Central memory CD8-positive, alpha-beta T cell (primary cell): ENCODE measurements at places on chromosomes 6 and 20.
A peak's percentile ranks its signal among the peaks of the same experiment; 100 is the strongest.

- DNase-seq: no peak
Observed at GRCh38 chr20:46893877-46894578, 615 bp upstream of the EYA2 start.

DNA sequence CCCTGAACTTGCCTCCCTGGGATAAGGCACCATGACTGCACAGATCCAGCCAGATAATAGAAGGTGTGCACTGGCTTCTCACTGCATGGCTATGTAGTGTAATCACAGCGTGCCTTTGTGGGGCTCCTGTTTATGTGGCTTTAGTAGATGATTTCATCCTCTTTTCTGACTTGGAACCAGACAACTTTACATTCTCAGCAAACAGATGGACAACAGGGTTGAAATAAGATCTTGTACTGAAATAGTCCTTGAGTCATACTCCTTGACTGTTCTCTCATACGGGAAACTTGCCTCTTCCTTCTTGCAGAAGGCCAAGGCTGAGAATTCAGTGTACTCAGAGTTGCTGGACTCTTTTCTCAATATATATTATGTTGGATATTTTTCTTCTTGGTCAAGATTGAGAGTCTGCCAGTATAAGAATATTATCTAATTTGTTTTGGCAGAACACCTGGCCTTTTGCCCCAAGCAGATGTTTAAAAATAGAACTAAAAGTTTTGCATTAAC is 25.0 kb upstream of the RNF144B start:
- DNase-seq: no peak

GRCh38 chr6:72787391-72788031 is 165.6 kb downstream of the KCNQ5 start:
- DNase-seq: no peak

- DNase-seq: no peak
Observed at GRCh38 chr6:33168284-33168601, 24.0 kb downstream of the COL11A2 start.

- DNase-seq: no peak
Observed at GRCh38 chr6:132204591-132204990, 196.7 kb downstream of the MOXD1 start.

DNA sequence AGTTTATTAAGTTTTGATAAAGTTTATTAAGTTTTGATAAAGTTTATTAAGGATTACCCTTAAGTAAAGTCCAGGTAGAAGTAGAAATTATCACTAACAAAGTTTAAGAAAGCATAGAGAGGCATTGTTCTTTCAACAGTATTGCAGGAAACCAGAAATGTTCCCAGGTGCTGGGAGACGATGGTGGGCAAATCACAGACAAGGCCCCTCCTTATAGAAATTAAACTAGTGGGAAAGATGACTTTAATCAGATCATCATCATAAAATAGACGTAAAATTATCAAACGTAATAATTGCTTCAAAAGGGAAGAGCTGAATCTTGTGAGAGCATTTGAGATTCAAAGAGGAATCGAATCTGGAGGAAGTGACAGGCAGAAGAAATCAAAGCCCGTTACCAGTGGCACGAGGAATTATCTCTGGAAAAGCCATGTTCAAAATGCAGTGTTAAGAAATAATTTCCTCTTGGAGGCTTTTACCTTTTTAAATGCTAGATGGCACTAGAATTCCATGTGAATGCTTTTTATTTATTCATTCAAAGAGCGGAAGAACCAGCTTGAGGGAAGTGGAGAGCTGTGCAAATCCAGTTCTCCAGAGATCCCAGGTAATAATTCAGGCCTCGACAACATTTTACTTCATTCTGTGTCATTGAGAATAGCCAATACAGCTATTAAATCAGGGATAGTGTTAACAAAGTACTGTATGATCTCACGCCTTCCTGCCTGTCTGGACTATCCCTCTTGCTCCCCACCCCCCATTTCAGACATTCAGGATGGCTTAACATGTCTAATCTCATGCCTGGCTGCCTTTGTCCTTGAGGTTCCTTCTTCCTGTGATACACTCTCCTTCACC is 1.0 kb upstream of the APMAP start:
- DNase-seq: no peak

DNA sequence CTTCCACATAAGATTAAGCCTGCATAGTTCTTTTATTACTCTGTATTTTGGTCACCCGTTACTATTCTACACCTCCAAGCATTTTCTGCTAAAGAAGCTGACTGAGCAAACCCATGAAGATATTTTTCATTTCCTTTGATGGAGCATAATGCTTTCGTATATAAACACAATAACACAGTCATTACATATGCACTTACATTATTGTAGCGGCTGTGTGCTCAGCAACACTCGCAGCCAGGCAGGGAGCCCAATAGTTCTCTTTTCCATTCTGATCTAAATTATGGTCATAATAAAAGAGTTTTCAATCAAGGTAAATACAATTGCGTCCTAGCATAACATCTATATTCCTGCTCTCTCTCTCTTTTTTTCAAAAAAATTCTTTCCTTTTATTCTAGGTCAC is 69.6 kb upstream of the TFB1M start:
- DNase-seq: no peak

DNA sequence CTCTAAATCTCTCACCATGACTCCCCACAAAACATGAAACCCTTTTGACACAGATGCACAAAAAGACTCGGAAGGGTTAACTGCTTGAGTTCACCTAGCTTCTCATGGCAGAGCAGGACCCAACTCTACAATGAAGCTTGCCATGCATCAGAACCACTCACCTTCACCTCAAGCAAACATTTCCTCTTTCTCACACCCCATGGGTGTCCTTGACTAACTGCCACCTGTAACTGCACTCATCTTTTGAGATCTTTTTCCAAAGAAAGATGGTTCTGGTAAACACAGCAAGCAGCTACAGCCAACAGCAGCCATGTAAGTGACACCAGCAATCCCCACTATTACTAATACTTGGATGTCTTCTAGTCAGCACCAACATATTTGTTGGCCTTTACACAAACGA is 76.5 kb downstream of the EFHC1 start:
- no peak for DNase-seq

DNA sequence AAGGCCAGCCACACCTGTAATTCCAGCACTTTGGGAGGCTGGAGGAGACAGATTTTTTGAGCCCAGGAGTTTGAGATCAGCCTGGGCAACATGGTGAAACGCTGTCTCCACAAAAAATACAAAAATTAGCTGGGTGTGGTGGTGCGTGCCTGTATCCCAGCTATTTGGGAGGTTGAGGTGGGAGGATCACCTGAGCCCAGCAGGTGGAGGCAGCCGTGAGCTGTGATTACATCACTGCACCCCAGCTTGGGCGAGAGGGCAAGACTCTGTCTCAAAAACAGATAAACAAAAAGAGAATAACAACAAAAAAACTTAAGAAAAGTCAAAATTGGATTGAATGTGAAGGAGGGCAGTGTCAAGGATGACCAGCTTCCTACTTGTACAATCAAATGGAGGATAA is 2.9 kb downstream of the TPD52L1 start:
- DNase-seq: no peak

DNA sequence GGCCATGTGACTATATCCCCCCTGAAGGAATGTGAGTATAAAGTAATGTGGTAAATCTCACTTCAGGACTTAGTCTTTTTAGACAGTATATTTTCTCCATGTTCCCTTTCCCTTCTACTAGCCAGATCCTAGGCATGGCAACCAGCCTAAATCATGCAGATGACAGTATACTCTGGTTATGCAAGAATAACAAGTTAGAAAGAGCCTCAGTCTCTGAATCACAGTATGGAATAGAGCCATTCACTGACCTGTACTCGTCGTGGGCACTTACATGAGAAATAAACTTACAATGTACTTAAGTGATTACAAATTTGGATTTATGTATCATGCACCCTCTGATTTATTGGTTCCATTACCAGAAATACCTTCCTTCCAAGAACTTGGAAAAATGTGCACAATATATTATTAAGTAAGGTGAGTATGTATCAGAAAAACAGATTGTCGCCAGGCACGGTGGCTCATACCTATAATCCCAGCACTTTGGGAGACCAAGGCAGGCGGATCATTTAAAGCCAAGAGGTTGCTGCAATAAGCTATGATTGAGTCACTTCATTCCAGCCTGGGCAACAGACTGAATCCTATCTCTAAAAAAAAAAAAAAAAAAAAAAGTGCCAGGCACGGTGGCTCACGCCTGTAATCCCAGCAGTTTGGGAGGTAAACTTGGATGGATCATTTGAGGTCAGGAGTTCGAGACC is 25.1 kb upstream of the FAM8A1 start:
- DNase-seq: no peak

DNA sequence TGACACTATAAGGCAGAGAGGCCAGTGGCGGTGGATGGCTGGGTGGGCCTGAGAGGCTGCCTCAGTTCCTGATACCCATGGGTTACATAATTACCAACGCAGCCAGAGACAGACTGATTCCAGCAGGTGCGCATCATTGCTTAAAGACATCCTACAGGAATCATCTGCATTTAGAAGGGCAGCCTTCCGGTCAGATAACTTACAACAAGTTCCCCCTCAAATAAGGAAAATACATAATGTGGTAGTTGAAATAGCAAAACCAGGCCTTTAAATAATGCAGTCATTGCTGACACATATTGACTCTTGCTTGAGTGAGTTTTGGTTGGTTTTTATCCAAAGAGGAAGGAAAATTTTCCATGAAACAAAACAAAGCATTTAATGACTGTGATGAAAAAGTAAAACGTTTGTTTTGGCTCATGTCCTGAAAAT is 81.9 kb downstream of the SIM1 start:
- DNase-seq: no peak

GRCh38 chr6:2556761-2557160 is 194.0 kb downstream of the MYLK4 start:
- DNase-seq: no peak

- no peak for DNase-seq
Observed at GRCh38 chr20:33664085-33664761, 2.1 kb downstream of the C20orf144 start.

DNA sequence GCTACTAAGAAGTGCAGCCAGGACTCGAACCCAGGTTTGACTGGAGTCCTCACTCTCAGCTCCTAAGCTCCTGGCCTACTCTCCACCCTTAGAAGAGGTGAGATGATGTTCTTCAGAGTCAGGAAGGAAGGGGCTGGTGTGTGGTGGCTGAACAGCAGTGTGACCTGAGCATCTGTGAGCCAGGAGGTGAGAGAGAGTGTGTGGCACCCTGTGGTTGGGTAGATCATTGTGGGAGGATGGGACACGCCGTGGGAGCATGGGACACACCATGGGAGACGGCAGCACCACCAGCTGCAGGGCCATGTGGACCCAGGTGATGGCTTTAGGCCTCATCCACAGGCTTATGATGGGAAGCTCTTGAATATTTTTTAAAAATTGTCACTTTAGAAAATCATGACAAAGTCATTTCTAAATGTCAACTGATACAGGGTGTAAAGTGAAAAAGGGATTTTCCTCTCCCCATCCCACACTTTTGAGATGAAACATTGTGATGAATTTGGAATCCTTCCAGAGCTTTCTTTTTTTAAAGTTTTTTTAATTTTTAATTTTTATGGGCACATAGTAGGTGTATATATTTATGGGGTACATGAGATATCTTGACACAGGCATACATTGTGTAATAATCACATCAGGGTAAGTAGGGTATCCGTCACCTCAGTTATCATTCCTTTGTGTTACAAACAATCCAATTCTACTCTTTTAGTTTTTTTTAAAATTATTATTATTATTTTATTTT is 31.6 kb downstream of the SRC start:
- DNase-seq: no peak

DNA sequence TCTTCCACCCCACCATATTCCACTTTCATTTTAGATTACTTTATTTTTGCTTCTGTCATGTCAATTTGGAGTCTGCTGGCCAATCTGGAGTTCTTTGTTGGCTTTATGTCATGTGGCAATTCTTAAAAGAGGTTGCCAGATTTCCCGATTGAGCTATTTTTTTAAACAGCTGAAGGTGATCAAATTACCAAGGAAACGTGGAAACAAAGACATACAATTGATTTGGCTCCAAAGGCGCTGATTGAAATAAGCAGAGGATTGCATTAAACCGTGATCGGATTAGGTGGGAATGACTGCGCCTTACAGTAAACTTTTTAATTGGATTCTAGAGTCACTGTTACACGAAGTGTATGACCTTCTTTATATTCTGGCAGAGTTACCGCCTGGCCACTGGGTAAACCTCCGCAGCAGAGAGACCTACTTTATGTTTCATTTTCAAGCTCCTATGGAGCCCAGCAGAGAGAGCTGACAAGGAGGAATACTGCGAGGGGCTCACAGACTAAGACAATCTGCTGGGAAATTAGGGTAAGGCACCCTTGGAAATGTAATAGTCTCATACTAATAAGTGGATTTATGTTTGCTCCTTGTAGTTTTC is 37.9 kb downstream of the SIM1 start:
- DNase-seq: no peak

- DNase-seq: peak; percentile 22
Observed at GRCh38 chr6:25882051-25882496, 8.0 kb upstream of the SLC17A3 start.

- no peak for DNase-seq
Observed at GRCh38 chr20:4606051-4606450, 115.7 kb upstream of the PRND start.

- DNase-seq: no peak
Observed at GRCh38 chr20:62215020-62215990, 4.8 kb downstream of the HRH3 start.

DNA sequence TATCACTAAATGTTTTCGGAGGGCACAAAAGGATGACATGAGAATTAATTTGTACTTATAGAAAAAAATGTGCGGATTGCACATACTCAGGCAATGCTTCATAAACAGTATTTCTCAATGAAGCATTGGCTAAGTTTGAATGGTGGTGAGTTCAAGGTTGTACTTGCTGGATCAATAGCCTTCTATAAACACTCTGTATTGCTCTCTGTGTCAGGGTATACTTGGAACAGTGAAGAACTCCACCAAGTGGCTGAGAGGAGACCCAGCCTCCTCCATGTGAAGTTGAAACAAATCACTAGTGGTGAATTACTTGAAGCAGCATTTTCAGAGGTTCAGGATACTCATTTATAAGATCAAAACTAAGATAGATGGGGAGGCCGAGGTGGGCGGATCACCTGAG is 360.6 kb downstream of the RIMS1 start:
- DNase-seq: no peak

GRCh38 chr20:57024849-57025248 is 241.6 kb downstream of the BMP7 start:
- no peak for DNase-seq

- DNase-seq: no peak
Observed at GRCh38 chr6:53426667-53427270, 78.0 kb upstream of the ELOVL5 start.

- DNase-seq: no peak
Observed at GRCh38 chr6:112979830-112980229, 632.7 kb downstream of the RFPL4B start.

- DNase-seq: no peak
Observed at GRCh38 chr20:10868299-10868698, 194.5 kb upstream of the JAG1 start.
